AG08396 (cell line): ENCODE measurements at places on chromosomes 13 and 19.

- DNase-seq = peak; percentile 62
These were observed 10.6 kb upstream of the ZNF460 start for GRCh38 chr19:57269515-57270250.

DNA sequence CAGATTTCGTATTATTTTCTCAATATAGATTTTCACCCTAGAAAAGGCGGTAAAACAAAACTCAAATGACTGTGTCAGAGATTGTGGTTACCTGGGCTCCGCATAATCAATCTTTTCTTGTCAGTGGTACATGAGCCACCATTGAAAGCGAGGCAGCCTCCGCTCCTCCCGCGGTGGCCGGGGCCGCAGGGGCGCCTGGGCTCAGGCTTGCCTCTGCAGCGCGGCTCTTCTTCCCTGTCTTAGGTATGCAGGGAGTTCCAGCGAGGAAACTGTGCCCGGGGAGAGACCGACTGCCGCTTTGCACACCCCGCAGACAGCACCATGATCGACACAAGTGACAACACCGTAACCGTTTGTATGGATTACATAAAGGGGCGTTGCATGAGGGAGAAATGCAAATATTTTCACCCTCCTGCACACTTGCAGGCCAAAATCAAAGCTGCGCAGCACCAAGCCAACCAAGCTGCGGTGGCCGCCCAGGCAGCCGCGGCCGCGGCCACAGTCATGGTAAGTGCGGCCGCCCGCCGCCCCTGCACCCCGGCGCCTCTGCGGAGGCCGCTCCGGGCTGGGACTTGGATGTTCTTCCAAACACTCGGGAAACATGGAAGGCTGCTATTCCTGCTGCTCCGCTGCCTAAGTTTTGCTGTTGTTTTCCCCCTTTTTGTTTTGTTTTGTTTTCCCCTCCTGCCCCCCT, 87.3 kb upstream of the RAP2A start:
- no peak for DNase-seq

- DNase-seq = peak; percentile 28
These were observed 2.6 kb upstream of the DHRS12 start for GRCh38 chr13:51806566-51806965.

- DNase-seq = no peak
These were observed 5.7 kb downstream of the C19orf25 start for GRCh38 chr19:1473085-1473851.

DNA sequence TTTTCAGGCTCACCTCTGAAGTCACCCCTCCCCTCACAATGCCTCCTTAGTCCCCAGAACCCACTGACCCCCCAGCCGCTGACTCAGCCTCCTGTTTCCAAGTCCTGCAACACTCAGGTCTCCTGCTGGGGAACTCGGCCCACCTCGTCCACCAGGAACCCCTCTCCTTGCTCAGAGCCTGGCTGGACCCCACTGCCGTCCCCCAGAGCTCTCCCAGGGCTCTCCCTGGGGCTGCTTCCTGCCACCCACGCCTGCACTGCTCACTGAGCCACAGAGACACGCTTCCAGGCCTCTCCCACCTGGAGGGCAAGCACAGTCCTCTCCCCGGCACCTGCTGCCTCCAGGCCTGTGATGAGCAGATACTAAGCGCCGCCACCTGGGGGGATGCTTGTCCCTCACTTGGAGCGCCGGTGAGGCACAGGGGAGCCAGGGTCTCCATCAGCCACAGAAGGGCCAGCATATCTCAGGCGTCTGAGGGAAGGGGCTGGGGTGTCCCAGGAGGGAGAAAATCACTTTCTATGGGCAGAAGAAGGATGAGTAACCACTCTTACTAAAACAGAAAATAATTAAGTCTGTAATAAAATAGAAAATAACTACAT, 53.8 kb downstream of the KLF2 start:
- DNase-seq = no peak

- no peak for DNase-seq
These were observed 225.9 kb downstream of the OLFM4 start for GRCh38 chr13:53254500-53254899.

DNA sequence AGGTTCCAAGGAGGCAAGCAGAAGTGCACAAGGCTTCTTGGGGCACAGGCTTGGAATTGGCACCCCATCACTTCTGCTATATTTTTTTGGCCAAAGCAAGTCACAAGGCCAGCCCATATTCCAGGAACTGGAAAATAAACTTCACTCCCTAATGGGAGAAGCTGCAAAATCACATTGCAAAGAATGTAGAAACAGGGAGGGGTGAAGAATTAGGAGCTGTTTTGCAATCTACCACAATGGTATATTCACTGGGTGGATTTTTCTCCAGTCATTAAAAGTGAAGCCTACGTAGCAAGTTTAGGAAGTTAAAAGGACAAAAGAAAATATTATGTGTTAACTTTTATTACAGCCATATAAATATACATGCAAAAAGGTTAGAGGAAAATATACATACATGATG, 464.8 kb downstream of the COG6 start:
- DNase-seq = no peak

GRCh38 chr19:16454351-16454918, 17.3 kb downstream of the EPS15L1 start:
- DNase-seq = no peak
